Glutamatergic neuron (in vitro differentiated cells): ENCODE measurements at places on chromosomes 13 and 19. TPM values are rescaled to one million over a fixed set of nuclear protein-coding genes. Genes with fewer than 3 reads are reported as not detected.

DNA sequence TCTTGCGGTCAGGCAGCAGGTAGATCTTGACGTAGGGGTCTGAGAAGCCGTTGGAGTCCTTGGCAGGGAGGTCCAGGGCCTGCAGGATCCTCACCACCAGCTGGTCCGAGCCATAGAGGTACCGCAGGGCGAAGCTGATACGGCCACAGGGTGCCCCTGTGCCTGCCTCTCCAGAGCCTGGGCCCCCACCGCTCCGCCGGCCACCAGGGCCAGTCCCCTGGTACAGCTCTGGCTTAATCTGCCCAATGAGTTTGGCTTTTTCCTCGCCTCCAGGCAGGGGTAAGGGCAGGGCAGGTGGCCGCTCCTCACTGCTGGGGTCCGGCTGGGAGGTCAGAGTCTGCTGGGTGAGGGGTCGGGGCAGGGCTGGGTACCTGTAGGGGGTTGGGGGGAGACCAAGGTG, 9.9 kb downstream of the SYT3 start:
- no peak for DNase-seq
- H3K4me1 ChIP-seq: no peaks in the 10 kb centered on the region
- H3K27ac ChIP-seq: no peak overlapping the region

- H3K27me3 ChIP-seq: no peaks in the 10 kb centered on the region
- no peaks in the 10 kb centered on the region for H3K4me1 ChIP-seq
- no peak for DNase-seq
- H3K27ac ChIP-seq: no peak overlapping the region
Measured at GRCh38 chr13:84446972-84447639, 564.8 kb upstream of the SLITRK1 start.

- peaks cover 2% of the 10 kb centered on the region for H3K4me1 ChIP-seq
- peaks cover 9% of the 10 kb centered on the region for H3K36me3 ChIP-seq
- no peak for DNase-seq
- peaks cover 21% of the 10 kb centered on the region for H3K27me3 ChIP-seq
- H3K4me3 ChIP-seq: no peak overlapping the region
Measured at GRCh38 chr19:50962245-50962644, 7.1 kb downstream of the KLK6 start.

Gene C1QTNF9
- total RNA-seq: not detected

Gene LGI4
- 14.4 TPM for total RNA-seq

DNA sequence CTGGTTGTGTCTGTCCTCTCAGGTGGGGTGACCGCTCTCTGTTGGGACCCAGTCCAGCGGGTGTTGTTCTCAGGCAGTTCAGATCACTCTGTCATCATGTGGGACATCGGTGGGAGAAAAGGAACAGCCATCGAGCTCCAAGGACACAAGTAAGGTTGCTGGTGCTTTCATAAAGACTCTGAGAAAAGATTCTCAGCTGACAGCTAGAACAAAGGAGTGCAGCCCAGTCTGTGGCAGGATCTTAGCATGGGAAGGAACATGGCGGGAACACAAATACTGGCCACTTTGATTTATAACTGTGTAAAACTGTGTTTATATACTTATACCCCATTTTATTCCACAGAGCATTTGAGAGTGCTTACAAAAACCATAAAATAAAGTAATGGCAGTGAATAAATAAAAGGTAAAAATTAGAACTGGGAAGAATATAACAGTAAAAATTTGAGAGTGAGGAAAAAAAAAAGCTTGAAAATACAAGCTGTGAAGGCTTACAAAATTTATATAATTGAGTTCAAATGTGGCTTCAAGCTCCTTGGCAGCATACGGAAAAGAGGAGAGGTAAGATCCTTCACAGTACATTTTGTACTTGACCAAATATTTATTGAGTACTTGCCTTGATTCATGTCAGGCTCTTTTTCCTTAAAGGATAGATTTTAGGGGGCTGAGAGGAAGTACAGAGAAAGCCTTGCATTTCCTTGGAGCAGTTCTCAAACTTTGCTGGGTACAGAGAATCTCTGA, 64.8 kb downstream of the DHRS12 start:
- no peaks in the 10 kb centered on the region for H3K36me3 ChIP-seq
- H3K4me3 ChIP-seq: no peak overlapping the region
- H3K27ac ChIP-seq: no peak overlapping the region
